Left cardiac atrium (tissue), 4 donors: ENCODE measurements at places on chromosomes 7 and 10.
A peak's percentile ranks its signal among the peaks of the same experiment; 100 is the strongest.

GRCh38 chr7:115410434-115410820 is 488.5 kb downstream of the MDFIC start:
- DNase-seq, result no peak

- no peak for DNase-seq
These were observed 49.1 kb upstream of the ELN start for GRCh38 chr7:73978661-73979563.

DNA sequence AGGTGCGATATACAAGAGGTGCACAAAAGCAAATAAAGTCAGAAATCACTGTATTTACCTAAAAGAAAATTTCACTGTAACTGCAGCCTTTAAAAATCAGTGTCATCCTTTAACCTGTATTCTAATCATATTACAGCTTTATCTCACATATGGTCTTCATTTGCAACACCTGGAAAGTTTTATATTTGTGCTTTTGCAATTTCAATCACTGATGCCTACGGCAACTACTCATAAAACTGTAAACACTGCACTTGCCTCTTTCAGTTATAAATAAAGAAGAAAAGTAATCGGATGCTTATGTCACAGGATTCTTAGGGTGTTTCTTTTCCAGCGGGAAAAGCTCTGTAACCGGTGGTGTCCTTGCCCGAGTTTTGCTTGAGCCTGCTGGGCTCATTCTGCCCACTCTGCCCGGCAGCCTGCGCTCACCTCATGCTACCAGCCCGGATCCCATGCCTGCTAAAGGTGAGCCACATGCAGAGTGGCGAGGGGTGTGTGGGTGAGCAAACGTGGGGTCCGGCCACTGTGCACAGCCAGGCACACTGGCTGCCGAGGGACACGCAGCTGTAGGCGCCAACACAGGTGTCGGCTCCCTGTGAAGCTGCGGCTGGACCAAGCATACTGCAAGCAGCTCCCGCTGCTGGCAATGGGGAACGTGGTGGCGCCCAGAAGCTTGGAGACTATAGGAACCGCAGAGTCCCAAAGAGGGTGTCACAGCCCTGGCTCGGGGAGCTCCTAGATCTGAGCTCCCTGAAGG is 56.3 kb upstream of the ABCB5 start:
- DNase-seq, result no peak

DNA sequence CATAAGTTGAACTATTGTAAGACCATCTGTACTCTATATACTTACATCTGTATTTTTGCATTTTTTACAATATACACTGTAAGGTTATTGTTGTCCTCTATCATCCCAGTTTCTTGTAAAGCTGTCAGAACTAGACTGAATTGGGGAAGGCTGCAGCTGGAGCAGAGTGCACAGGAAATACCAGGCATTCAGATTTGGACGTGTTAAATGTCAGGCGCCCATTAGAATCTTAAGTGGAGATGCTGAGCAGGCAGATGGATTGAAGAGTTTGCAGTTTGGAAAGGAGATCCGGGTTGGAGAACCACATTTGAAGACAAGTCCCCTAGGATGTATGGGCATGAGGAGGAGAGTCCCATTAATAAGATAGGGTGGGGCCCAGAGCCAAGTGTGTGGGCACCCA is 40.4 kb downstream of the MTURN start:
- DNase-seq, result no peak

- no peak for DNase-seq
These were observed 11.8 kb downstream of the TFEC start for GRCh38 chr7:116018731-116019130.

GRCh38 chr10:46552526-46553237 is 3.8 kb downstream of the GPRIN2 start:
- no peak for DNase-seq

DNA sequence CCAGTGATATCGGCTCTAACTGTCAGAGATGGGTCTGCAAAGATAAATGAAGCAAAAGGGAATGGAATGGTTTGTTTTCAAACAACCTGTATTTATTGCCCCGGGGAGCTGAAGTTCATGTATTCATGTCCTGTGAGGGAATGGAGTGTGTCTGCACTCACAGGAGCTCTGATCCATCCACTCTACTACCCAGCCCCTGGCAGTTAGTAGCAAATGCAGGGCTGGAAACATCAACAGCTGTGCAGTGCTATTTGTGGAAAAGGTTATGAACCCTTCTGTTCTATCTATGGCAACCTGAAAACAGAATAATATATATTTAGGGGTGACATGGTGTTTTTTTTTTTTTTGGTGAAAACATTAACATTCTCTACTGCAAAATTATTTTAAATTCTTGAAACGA is 9.8 kb downstream of the AGR2 start:
- DNase-seq, result no peak

GRCh38 chr7:20998309-20998708 is 211.6 kb upstream of the SP8 start:
- DNase-seq, result no peak

- DNase-seq, result no peak
These were observed 146.7 kb upstream of the TMEM196 start for GRCh38 chr7:19920166-19920565.

GRCh38 chr10:72072046-72072445 is 16.3 kb downstream of the SPOCK2 start:
- DNase-seq, result no peak

DNA sequence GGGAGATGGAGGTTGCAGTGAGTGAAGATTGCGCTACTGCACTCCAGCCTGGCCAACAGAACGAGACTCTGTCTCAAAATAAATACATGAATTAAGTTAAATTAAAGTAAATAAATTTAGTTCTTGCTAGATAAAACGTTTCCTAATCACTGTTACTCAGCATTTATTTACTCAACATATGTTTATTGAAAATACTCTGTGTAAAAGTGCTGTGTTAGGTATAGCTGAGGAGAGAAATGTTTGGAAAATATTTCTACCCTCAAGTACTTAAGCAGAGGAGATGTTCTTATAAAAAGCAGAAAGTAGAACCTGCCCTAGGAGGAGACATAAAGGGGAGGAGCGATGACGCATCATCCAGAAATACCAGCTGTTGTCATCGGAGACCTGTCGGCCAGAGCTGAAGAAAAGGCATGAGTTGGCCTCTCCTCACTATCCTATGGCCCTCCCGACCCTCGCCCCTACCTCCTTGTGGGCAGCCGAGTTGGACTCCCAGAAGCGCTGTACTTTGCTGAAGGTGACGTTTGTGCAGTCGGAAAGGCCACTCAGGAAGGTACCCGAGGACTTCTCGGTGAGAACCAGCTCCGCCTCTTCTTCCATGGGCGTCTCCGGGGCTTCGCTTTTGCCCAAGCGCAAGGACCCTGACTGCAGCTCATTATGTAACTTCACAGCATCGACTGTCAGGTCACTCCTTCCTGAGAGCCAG is 1.1 kb downstream of the RRP12 start:
- DNase-seq, result peak; percentile 58

- DNase-seq, result peak; percentile 28
These were observed 76.1 kb upstream of the ZEB1 start for GRCh38 chr10:31242902-31243301.
